ENCODE measurements at places on chromosomes 4 and X. TPM values are rescaled to one million over a fixed set of nuclear protein-coding genes. Genes with fewer than 3 reads are reported as not detected.

P2RY8 gene
- total RNA-seq = 0.38 TPM

RPS6KA6 gene
- total RNA-seq = 0.94 TPM

SATL1 gene
- not detected for total RNA-seq

GPC3 gene
- total RNA-seq = not detected

MAGEC3 gene
- total RNA-seq = not detected

BLOC1S4 gene
- total RNA-seq = 9.4 TPM

GLRA2 gene
- total RNA-seq = not detected

SSX2 gene
- total RNA-seq = not detected
